ENCODE measurements at places on chromosomes 11 and 22.

DNA sequence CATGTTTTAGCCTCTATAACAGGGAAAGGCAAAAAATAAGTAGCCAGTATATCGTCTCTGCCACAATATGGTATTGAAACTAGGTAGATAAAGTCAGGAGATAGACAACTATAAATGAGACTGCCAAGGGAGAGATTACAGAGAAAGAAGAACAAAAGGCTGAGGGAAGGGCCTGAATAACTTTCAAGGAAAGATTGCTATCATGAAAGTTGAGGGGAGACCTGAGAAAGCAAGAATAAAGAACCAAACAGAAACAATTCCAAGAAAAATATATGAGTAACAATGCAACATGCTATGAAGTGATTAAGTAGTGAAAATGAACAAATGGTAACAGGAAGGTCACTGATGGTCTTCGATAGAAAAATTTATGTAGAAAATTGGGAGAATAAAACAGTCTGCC is 690.1 kb downstream of the METTL15 start:
- DNase-seq = no peak

GRCh38 chr11:110501428-110501827 is 71.7 kb downstream of the FDX1 start:
- DNase-seq = no peak

GRCh38 chr11:21707116-21707739 is 485.7 kb upstream of the ANO5 start:
- no peak for DNase-seq

- no peak for DNase-seq
Observed at GRCh38 chr11:121482231-121483129, 29.7 kb upstream of the SORL1-AS1 start.

- DNase-seq = no peak
Observed at GRCh38 chr22:20494978-20495860, at the start of gene KLHL22. KLHL22 (minus strand) TSS chr22:20495795; CDS start chr22:20489211, 6,584 bp downstream.

GRCh38 chr11:85299258-85299942 is 327.7 kb downstream of the DLG2 start:
- no peak for DNase-seq

DNA sequence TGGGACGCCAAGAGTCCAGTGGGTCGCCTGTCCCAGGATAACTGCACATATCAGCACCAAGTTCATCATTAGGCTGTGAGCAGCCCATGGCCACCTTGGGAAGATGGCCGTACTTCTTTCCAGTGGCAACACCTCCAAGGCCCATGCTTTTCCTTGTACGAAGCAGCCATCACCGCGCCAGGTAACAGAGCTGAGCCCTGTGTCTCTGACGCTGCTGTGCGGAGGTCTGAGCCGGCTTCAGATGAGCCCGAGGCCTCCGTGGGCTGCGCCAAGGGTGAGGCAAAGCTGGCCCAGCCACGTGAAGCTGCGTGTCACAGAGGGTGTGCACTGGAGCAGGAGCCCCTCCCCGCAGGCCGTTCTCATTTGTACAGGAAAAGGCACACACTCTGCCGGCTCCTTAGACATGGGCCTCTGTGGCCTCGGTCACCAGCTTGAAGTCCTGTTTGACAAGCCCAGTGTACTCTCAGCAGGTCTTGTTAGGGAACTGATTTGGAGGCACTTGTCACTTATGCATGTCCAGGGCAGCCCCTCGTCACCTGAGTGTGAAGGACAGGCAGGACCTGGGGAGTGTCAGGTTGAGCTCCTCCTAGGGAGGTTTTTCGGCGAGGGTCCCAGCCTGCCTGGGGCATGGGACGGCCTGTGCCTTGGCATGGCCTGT is 401.5 kb downstream of the TBC1D22A start:
- DNase-seq = no peak

- no peak for DNase-seq
Observed at GRCh38 chr11:73576185-73576614, 21.7 kb downstream of the FAM168A start.

- DNase-seq = no peak
Observed at GRCh38 chr22:22450343-22450839, 58.2 kb downstream of the ZNF280B start.

DNA sequence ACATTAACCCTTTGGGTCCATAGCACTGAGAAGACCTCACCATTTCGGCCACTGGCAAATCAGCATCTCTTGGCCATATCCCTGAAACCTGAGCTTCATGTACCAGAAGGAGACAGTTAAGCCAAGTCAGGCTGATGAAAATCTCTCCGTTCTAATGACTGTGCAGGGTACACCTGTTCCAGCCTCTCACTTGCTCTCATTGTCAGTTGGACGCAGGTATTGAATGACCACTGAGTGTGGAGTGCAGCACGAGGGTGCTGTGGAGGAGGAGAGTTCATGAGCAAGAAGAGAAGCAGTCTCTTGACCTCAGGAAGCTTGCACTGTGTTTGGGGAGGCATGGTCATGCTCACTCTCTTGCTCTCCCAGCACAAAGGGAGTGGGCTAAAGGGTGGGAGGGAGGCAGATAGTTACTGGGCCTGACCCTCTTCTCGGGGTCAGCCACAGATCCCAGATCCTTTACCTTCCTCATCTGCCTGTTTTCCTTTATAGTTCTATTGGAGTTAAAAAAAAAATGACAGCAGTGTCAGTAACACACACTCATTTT is 65.2 kb downstream of the ZBTB16 start:
- no peak for DNase-seq

- DNase-seq = no peak
Observed at GRCh38 chr11:89490981-89491690, at the start of gene NOX4. NOX4 (minus strand) TSS chr11:89491375; CDS start chr11:89491246, 129 bp downstream.

GRCh38 chr22:40733919-40734318 is 54.6 kb downstream of the MCHR1 start:
- no peak for DNase-seq

- DNase-seq = no peak
Observed at GRCh38 chr22:26134654-26135330, 34.5 kb upstream of the SEZ6L start.

GRCh38 chr11:79244241-79244772 is 196.5 kb downstream of the TENM4 start:
- DNase-seq = peak; percentile 65

DNA sequence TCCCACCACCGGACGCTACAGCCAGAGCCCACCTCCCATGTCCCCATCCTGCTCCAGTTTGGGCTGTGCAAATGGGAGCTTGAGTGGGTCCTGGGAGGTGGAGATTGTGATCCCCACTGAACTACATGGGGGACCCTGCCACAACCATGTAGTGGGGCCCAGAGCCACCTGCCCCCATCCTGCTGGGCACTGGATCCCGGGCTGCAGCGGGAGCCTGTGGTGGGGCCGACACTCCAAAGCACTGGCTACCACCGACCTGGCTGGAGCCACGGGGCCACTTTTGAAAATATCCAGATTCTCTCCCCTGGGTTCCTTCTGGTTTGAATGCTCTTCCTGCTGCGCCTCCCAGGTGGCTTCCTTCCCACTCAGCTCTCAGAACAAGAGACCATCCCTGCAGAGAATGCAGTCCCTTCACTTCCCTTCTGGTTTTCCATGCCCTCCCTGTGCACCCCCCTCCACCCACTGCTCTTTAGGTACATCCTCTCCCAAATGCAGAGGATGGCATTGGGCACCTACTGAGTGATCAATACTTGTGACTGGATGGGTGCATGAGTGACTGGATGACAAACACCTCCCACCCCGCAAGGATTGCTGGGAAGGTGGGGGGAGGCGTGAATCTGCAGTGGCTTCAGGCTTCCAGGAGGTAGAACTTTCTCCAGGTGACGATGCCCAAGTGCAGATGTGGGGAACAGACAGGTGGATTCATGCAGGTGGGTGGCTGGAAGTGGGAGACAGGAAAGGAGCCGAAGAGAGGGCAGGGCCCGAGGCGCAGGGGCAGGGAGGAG is 846 bp upstream of the UNC93B1 start:
- no peak for DNase-seq

- no peak for DNase-seq
Observed at GRCh38 chr11:63917692-63918506, 935 bp upstream of the RCOR2 start.

DNA sequence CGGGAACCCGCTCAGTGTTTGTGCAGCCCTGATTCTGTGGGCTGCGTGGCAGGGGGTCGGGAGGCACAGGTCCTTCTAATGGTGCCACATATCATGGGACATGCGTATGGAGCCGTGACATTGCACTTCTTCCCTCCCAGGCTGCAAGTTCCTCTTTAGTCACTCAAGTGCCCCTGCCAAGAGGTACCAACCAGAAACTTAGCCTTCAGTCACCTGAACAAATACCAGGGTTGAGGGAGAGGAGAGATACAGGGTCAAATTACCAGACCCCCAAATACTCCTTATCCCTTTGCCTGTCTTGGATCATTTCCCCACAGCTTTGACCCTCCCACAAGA is 209.1 kb downstream of the BUD13 start:
- no peak for DNase-seq

- no peak for DNase-seq
Observed at GRCh38 chr11:70829886-70830272, 422.5 kb downstream of the SHANK2 start.

DNA sequence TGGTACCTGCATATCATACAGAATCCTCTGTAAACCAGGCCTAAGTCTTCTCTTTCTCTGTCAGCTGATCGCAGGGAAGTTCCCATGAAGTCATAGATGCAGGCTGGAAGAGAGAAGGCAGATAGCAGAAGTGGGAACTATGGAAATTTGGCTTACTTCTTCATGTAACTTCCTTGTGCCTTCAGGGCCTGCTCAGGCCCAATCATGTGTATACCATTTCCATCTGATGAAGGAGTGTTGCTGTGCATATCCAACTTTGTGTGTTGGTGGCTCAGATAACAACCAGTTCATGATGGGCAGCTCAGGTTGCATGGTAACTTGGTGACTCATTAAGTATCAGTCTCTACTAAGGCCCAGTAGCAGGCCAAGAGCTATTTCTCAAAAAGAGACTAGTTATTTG is 53.1 kb upstream of the CEP295 start:
- DNase-seq = no peak

DNA sequence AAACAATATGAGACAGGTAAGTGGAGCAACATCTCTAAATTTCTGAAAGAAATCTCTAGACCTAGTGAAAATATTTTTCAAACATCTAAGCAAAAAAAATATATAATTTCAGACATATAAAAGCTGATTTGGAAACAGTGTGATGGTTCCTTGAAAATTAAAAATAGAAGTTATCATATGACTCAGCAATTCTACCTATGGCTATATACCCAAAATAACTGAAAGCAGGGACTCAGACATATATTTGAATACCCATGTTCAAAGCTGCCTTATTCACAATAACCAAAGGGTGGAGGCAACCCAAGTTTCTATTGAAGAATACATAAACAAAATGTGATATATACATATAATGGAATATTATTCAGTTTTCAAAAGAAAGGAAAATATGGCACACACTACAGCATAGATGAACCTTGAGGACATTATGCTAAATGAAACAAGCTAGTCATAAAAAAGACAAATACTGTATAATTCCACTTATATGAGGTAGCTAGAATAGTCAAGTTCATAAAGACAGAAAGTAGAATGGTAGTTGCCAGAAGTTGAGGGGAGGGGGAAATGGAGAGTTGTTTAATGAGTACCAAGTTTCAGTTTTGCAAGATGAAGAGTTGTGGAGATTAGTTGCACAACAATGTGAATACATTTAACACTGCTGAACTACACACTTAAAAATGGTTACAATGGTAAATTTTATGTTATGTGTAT is 300.4 kb downstream of the TTC28 start:
- no peak for DNase-seq

All from amniotic stem cell (primary cell).